Glutamatergic neuron (in vitro differentiated cells): ENCODE measurements at places on chromosomes 13 and 19.

GRCh38 chr19:814152-815078 is 7.3 kb downstream of the PLPPR3 start:
- no peak for DNase-seq

GRCh38 chr13:32745509-32745908 is 159.3 kb downstream of the PDS5B start:
- DNase-seq = no peak

DNA sequence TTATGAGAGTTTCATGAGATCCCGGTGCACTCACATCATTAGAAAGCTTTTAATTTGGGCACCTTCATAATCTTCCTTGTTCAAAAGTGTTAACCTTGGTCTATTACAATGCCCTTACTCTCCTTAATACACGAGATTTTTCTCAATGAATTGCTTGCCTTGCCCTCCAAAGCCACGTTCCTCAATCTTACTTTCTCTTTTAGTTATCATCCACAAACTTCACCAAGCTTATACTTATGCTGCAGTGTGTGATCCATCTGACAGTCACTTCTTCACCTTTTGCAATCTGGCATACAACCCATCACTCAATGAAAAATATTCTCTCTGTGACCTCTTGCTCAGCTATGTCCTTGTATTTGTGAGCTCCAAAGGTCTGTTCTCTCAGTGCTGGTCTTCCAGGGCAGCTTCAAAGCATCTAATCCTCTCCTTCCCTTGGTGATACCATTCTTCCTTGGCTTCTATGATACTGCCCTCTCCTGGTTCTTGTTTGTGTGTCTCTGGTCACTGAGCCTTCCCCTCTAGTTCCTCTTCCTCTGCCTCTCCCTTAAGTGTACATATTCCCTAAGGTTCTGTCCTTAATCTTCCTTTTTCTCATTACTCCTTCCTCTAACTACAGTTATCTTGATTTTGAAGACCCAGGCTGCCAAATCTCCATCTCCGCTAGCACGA is 202.2 kb upstream of the STARD13 start:
- no peak for DNase-seq

GRCh38 chr13:37923236-37923635 is 53.7 kb upstream of the TRPC4 start:
- no peak for DNase-seq

- no peak for DNase-seq
These were observed 56.1 kb downstream of the DOCK9 start for GRCh38 chr13:98921786-98922185.

GRCh38 chr13:51420681-51421490 is 31.9 kb downstream of the INTS6 start:
- DNase-seq = no peak

- no peak for DNase-seq
These were observed 38.3 kb downstream of the NDFIP2 start for GRCh38 chr13:79519255-79519654.

DNA sequence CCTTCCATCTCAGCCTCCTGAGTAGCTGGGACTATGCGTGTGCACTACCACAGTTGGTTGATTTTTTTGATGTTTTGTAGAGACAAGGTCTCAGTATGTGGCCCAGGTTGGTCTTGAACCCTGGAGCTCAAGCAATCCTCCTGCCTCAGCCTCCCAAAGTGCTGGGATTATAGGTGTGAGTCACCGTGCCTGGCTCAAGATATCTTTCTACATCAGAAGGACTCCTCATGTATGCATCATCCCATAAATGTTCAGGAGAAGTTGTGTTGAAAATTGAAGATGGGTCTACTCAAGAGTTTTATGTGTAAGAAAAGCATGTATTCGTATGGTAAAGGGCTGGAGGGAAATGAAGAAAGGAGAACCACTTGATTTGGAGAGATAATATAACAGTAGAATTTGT is 71.8 kb upstream of the STK24 start:
- no peak for DNase-seq

GRCh38 chr13:30235216-30235615 is 72.1 kb downstream of the KATNAL1 start:
- DNase-seq = no peak

- DNase-seq = no peak
These were observed 446.7 kb upstream of the SPRY2 start for GRCh38 chr13:80787604-80788003.

GRCh38 chr13:108734676-108735075 is 105.3 kb downstream of the MYO16 start:
- DNase-seq = no peak

DNA sequence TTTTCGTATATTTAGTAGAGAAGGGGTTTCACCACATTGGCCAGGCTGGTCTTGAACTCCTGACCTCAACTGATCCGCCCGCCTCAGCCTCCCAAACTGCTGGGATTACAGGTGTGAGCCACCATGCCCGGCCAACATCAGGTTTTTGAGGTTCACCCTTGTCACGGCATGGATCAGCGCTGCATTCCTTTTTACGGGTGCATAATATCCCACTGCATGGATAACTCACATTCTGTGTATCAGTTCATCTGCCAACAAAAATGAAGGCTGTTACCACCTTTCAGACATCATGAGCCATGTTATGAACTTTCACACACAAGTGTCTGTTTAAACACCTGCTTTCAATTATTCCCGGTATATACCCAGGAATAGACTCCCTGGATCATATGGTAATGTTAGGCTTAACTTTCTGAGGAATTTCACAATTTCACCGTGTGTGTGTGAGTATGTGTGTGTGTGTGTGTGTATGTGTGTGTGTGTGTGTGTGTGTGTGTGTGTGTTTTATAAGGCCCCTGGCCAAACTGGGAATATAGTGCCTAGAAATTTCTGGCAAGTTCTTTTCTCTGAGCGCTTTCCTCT is 52.2 kb downstream of the AP1M1 start:
- DNase-seq = no peak

- DNase-seq = no peak
These were observed 13.1 kb upstream of the MTIF3 start for GRCh38 chr13:27463500-27463899.

- DNase-seq = no peak
These were observed 211.0 kb upstream of the ZNF536 start for GRCh38 chr19:30161021-30161655.

GRCh38 chr13:51057906-51058305 is 53.2 kb downstream of the C13orf42 start:
- no peak for DNase-seq

DNA sequence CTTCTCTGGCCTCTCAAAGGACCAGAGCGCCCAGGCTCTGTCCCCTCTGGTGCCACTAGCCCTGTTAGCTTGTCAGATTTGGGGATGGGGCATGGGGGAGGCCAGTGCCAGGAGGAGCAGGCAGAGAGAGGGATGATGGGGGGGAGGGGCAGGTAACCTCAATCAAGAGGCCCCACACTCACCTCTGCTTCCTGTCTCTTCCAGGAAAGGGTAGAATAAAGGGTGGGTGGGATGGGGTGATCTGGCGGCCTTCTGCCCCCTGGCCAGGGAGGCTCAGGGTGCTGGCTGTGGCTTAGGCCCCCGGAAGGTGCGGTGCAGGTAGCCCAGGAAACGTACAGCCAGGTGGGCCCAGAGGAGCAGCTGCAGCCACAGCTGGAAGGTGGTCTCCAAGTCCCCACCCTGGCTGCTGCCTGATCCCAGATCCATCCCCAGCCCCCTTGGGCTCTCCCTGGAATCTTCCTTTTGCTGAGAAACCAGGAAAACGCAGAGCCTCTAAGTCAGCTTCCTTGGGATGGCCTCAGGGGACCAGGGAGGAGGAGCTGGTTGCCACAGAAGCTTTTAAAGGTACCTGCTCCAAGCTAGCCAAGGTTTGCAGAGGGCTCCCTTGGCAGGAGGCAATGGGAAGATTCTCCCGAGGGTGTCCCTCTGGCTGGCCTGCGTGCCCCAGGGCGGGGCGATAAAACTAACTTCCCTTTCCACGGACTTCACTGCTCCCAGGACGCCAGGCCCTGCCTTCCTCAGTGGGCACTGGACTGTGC is 5.3 kb downstream of the PRKACA start:
- no peak for DNase-seq

DNA sequence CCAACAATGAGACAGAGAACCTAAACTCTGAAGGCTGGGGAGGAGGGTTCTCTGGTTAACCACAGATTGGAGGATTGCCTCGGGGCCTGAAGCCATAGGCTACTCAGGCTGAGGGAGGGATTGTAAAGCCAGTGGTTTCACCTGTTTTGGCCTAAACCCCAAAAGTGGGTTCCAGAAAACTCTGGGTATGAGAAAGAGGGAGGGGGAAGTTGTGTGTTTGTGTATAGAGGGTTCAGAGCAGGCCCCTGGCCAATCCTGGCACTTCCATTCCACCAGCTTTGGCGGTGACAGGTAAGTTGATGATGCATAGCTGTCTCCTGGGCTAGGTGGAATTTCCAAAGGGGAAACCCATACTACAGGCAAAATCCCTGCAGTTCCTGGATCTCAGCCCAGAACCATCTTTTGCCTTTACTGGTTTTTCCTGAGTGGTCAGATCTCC is 13.5 kb upstream of the CCDC97 start:
- DNase-seq = no peak

DNA sequence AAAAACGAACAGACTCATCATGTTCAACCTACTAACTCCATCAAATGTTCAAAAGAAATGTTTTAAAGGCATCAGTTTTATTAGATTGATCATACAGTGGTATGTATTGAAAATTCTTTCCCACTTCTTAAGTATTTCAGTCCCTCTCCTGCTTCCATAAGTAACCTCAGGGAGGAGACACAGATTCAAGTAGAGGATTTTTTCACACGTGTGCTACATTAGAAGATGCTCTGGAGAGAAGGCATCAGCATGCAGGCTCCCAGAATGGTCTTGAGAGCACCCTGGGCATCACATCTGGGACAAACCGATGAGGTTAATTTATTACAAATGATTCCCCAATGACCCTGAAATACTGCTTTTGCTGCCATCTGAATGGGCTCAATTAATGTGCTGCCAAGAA is 3.6 kb downstream of the GPR12 start:
- DNase-seq = no peak

DNA sequence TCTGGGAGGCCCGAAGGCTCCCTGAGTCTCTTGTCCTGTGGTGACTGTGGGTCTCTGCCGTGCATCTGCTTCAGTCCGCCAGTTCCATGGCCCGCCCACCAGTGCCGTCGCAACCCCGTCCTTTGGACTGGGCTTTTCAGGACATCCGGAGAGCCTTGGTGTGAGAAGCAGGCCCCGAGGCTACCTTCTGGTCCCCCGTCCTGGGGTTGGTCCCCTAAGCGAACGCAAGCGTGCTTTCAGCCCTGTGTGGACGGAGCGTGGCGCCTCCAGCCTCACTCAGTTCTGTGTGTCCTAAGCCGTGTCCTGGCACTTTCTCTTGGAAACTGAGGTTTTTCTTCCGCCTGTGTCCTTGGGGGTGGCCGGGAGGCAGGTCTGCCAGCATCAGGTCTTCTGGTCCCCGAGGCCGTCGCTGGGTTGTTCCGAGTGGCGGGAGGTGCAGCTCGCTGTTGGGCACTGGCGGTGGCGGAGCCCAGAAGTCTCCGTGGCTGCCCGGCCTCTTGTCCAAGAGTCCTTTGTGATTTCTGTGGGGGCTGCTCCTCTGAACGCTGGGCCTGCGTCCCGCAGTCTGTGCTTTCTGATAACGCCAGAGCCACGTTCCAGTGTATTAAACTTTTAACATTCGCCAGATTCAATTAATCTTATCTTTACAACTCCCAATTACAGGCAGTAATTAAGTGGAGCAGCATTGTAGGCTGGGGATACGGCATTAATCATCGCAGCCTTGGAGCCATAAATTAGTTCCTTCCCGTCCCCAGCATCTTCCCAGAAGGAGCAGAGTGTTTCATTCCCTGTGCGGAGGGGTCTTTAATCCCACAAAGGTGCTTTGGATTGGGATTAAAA is 99.5 kb downstream of the KDM4B start:
- DNase-seq = no peak

- DNase-seq = no peak
These were observed 98.9 kb upstream of the SIAH3 start for GRCh38 chr13:45950386-45951000.

DNA sequence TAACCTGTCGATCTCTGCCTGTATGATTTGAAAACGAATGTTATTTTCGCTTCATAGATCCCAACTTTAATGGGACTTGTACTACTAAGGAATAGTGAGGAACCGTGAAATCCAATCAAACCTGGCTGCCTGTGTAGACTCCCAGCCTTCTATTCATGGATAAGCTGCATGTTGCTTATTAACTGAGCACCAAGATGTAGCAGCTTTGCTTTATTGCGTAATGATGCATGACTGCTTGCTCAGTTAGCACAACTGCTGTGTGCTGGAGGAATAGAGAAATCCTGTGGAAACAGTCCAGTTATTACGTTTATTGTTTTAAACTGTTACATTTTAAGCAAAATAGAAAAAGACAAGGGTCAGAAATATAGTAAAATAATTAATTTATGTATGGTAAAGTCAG is 108.2 kb downstream of the SHISA2 start:
- DNase-seq = no peak

DNA sequence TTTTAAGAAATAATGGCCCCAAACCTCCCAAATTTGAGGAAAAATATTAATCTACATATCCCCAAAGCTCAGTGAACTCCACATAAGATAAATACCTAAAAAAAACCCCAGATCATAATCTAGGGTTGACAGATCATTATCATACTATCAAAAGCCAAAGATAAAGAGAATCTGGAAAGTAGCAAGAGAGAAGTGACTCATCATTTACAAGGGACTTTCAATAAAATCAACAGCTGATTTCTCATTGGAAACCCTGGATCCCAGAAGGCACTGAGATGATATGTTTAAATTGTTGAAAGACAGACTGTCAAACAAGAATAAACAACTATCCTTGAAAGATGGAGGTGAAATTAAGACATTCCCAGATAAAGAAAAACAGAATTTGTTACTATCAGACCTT is 199.3 kb downstream of the KCNRG start:
- DNase-seq = no peak

DNA sequence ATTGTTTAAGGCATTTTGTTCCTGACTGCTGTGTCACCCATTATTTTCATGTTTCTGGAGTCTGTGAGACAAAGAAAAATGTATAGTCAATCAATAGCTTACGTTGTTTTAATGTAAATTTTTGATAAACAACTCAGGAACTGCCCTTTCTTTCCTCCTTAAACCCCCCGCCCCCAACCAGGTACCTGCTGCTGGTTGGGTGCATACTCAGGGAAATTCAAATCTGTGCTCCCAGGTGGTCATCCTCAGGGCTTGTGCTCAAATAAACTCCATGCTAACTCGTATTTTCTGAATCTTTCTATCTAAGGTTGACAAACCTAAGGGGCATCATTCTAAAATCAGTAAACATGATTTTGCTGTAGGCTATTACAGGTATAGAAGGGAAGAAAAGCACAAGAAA is 4.1 kb upstream of the CDC16 start:
- DNase-seq = no peak

GRCh38 chr13:23758798-23759527 is 130.2 kb downstream of the MIPEP start:
- DNase-seq = no peak

DNA sequence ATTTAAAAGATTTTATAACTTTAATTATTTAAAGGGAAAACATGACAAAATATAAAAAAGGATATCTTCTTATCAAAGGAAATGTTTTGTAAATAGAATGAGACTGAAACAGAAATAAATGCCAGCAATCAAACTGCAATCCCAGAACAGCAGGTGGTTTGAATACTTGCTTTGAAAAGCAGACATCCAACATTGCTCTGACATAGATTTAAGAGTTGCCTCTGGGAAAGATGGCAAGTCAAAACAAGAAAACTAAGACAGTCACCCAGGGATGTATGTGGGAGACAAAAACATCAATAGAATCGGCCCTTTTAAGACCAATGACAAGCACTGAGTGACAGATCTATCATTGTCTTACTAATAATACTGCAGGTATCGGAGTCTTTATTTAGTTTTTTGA is 789.7 kb upstream of the GPC6 start:
- DNase-seq = no peak
